Erythroblast (primary cell): ENCODE measurements at places on chromosomes 12 and 14.

- no peak for DNase-seq
Measured at GRCh38 chr14:76954394-76955190, 73.9 kb downstream of the IRF2BPL start.

- DNase-seq = no peak
Measured at GRCh38 chr14:83874662-83875061, 1655.3 kb upstream of the FLRT2 start.

DNA sequence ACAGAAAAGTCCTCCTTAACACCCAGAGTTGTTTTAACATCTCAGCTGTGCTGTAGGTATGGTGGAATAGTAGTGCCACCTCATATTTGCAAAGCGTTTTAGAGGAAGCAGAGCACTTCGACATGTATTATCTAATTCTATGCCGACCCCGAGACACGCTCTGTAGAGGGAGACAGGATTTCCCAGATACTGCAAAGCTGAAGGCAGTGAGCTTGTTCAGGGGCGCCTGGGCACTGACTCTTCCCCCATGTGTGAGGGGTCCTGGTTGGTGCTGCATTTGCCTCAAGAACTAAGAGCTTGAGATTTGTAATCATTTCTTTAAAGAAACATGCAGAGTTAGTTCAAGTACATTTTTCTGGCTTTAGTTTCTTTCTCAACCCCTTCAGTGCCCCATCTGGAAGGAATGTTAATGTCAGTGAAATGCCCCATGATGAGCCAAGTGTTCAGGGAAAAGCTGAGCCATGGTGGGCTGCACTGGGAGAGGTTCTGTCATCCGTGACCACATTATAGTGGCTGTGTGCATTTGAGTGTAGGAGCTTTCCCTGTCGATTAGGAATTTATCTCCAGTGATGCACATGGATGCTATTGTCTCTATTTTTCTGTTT is 66.3 kb downstream of the MBIP start:
- DNase-seq = no peak

DNA sequence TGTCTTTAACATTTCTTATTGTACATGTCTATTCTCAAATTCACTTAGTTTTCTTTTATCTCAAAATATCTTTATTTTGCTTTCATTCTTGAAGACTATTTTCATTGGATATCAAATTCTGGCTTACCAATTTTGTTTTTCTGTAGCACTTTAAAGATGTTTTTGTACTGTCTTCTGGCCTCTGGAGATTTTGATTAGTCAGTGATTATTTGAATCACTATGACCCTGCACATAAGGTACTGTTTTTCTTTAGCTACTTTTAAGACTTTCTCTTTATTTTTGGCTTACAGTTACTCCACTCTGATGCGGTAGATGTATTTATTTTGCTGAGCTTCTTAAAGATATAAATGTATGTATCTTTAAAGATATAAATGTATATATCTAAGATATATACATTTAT is 49.6 kb downstream of the MYRFL start:
- DNase-seq = no peak

DNA sequence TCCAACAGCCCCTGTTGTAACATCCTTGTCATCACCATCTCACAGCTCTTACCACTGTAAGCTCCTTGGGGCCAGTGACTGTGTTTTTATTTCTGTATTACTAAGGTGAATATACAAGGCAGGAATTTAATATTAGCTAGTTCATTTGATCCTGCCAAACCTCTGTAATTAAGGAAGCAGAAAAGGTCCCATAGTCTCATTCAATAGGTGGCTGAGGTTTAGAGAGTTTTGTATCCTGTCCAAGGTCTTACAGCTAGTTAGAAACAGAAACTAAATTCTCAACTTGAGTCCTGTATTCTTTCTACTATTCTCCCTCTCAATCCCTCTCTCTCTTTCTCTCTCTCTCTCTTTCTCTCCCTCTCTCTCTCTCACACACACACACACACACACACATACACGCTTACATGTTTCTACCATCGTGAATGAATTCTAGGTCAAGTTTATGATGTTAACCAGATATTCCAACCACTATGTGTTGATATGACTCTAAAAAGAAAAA is 543 bp upstream of the GLIPR1 start:
- DNase-seq = no peak

DNA sequence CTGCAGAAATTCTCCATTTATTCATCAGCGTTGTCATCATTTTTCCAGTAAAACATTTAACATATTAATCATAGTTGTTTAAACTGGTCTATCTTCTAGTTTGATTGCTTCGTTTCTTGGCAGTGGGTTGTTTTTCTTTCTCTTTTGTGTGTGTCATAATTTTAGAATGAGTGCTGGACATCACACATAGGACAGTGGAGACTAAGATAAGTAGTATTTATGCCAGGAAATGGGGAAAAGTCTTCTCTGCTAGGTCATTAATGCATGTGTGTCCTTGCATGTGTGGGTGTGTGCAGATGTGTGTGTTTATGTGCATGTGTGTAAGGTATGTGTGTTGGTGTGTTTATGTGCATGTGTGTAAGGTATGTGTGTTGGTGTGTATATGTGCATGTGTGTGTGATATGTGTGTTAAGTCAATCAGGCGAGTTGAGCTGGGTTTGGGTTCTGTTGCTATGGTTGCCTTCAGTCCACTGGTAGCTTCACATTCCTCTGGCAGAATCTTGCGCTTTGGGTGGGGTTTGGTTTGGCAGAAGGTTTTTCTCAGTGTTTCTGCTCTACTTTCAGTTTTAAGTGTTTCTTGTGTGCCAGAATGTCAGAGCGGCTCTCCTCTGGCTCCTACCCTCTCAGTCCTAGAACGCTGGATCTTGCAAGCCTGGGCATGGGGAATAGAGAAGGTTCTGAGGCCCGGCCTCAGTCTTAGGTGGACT is 7.8 kb upstream of the ADGRD1 start:
- DNase-seq = no peak

- DNase-seq = no peak
Measured at GRCh38 chr14:26143057-26143456, 454.8 kb downstream of the NOVA1 start.
